IgD-negative memory B cell (primary cell): ENCODE measurements at places on chromosomes 7 and 10. TPM values are rescaled to one million over a fixed set of nuclear protein-coding genes. Genes with fewer than 3 reads are reported as not detected.

The TMEM106B gene
- polyA plus RNA-seq: 20.7 TPM

The ANXA8L1 gene
- not detected for polyA plus RNA-seq

The SFTPA1 gene
- polyA plus RNA-seq: not detected

The OGDHL gene
- polyA plus RNA-seq: not detected

The DNAH11 gene
- polyA plus RNA-seq: not detected

The FZD1 gene
- polyA plus RNA-seq: 0.23 TPM

The ANKRD30A gene
- polyA plus RNA-seq: not detected

The HMX2 gene
- polyA plus RNA-seq: not detected
